Lower leg skin (tissue), 4 donors: ENCODE measurements at places on chromosomes 12 and 14. TPM values are rescaled to one million over a fixed set of nuclear protein-coding genes. Genes with fewer than 3 reads are reported as not detected.

GRCh38 chr14:76083796-76084765 is 67.6 kb upstream of the GPATCH2L start:
- no peak for DNase-seq

DNA sequence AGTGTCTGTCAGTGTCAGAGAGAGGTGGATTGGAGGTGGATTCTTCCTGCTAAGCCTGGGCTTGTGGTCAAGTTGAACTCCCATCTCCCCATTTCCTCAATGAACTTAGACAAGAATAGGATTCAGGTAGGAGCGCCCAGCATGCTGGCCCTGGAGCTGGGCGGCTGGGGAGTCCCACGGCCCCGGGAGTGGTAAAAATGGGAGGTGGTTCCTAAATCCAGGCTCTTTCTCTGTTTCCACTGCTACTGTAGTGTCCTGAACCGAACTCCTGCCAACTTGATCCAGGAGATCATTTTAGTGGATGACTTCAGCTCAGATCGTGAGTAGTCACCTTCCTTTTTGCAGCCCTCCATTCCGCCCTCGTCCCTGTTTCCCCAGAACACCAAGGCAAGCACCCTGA is 65.1 kb downstream of the GALNT16 start:
- no peak for DNase-seq

GRCh38 chr12:132660052-132660451 is 27.1 kb downstream of the POLE start:
- no peak for DNase-seq

GRCh38 chr12:47770086-47770726 is 2.8 kb upstream of the SLC48A1 start:
- DNase-seq, result no peak

DNA sequence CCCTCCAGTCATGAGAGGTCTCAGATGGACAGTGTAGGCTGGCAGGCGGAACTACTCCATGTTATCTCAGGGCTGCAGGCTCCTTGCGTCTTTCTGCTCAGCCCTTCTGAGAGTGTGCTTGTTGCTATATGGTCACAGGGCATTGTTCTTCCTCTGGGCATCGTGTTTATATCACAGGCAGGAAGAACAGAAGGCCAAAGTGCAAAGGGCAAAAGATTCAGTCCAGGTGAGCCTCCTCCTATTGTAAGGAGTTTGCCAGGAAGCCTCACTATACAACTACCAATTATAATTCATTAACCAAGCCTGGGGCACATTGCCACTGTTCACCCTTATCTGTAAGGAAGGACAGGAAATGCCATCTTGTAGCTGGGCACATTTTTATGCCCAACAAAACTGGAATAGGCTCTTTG is 195.5 kb upstream of the KITLG start:
- DNase-seq, result no peak

DNA sequence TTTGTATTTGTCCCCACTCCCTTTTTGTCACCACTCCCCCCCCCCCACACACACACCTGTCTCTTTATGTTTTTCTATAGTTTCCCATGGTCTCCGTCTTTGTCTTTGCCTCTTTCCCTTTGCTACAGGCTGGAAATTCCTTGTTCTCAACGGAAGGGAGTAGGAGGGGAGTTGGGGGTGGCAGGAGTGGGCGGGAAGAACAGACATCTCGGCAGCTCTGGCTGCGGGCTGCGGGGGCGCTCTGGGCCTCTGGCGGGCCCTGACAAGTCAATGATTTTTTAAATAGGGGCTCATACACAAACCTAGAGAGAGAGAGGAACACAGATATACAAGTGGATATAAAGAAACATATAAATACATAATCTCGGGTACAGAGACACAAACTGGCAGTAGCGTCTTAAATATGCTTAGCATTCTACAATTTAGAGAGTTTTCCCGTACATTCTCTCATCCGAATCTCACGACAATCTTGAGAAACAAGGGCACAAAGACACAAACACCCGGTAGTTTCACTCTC is 2.4 kb upstream of the NAB2 start:
- peak; percentile 94 for DNase-seq

DNA sequence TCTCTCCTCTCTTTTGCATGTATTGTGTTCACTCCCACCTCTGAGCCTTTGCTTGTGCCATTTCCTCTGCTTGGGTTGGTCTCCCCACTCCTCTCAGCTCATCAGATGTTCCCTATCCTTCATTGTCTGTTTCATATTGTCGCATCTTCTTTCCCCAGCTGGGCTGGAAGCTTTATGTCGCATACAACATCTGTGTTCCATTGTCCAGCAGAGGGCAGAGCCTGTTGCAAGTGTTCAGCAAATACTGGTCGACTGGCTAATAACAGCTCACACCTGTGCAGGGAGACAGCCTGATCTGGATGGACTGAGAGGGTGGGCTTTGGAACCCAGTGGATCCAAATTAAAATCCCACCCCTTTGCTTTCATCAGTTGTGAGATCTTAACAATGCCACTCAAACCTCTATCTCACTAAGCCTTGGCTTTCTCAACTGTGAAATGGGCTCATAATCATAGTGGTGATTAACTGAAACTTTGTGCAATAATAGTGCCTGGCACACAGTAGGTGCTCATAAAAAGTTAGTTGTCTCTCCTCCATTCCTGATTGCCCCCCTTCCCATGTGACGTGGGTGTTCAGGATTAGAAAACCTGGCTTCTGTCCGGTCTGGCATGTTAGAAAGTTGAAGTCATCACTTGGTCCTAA is 75.8 kb downstream of the RIN3 start:
- DNase-seq, result no peak

DNA sequence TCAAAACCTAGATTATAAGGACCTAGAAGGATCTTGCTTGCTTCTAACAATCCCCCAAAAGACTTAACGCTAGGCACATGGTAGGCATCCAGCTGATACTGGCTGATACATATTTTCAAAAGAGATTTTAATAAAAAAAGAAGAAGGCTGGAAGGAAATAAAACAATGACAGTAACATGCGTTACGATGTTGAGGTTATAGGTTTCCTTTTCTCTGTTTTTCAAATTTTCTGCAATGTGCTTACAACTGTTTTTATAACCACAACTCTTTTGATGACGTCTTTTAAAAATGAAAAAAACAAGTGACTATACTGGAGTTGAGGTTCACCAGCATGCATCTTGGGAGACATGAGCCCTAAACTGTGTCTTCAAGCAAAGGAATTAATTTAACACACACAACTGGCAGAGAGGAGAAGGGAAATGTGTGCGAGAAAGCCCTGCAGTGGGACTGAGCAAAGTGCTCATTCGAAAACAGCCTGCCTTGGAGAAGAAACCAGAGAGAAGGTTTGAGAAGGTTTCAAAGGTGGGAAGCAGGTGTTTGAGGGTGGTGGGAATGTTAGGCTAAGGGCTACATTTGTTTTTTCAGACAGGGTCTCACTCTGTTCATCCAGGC is 80.4 kb downstream of the DUSP16 start:
- no peak for DNase-seq

DNA sequence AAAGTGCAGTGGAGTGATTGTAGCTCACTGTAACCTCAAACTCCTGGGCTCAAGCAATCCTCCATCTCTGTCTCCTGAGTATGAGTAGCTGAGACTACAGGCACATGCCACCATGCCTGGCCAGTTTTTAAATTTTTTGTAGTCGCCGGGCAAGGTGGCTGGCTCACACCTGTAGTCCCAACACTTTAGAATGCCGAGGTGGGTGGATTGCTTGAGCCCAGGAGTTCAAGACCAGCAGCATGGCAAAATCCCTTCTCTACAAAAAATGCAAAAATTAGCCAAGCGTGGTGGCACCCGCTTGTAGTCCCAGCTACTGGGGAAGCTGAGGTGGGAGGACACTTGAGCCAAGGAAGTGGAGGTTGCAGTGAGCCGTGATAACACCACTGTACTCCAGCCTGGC is 219.5 kb downstream of the KLHL28 start:
- DNase-seq, result no peak

DNA sequence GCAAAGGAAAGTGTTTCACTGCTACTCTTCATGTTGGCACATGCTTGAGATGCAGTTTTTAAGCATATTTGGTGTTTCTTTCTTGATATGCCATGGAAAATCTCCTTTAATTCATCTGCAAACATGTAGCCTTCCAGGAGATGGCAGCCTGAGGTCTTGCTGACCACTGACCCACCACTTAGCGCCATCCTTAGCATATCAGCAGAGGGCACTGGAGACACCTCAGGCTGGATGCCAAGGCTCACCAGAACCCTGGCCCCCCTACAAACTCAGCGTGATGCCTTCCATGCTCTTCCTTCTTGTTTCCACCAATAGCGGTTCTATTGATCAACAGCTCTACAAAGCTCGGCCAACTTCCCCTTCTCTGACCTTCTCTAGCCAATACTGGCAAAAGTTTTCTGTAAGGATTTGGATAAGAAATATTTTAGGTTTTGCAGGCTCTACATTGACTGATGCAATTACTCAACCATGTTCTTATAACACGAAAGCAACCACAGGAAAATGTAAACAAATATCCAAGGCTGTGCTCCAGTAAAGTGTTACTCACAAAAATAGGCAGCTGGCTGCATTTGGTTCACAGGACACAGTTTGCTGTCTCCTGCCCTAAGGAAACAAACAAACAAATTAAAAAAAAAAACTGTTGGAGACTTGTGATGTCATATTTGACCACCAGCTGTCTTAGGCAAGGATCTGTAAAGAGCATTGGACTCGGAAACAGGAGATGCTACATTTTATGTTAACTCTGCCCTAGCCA is 209.7 kb downstream of the SLC15A4 start:
- DNase-seq, result peak; percentile 29

DNA sequence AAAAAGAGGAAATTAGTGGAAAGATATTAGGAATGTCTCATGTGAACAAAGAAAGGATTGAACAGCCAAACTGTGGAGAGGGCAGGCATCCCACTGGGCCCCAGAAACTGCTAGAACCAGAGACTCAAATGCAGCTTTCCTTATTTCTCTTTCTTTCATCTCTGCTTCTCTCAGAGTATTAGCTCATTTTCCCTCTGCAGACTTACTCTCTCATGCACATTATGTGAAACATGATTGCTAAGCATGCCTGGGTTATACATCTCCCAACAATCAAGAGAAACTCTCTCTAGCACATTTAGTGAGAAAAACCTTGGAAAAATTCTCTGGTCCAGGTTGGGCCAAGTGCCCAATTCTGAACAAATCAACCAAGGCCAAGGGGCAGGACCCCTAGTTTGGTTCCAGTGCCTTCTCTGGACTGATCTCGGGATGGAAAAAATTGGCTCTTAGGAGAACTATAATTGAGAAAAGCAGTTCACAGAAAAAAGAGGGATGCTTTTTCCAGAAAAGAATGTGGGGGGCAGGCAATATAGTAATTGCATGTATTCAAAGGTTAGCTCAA is 313.1 kb downstream of the RAD51B start:
- no peak for DNase-seq

DNA sequence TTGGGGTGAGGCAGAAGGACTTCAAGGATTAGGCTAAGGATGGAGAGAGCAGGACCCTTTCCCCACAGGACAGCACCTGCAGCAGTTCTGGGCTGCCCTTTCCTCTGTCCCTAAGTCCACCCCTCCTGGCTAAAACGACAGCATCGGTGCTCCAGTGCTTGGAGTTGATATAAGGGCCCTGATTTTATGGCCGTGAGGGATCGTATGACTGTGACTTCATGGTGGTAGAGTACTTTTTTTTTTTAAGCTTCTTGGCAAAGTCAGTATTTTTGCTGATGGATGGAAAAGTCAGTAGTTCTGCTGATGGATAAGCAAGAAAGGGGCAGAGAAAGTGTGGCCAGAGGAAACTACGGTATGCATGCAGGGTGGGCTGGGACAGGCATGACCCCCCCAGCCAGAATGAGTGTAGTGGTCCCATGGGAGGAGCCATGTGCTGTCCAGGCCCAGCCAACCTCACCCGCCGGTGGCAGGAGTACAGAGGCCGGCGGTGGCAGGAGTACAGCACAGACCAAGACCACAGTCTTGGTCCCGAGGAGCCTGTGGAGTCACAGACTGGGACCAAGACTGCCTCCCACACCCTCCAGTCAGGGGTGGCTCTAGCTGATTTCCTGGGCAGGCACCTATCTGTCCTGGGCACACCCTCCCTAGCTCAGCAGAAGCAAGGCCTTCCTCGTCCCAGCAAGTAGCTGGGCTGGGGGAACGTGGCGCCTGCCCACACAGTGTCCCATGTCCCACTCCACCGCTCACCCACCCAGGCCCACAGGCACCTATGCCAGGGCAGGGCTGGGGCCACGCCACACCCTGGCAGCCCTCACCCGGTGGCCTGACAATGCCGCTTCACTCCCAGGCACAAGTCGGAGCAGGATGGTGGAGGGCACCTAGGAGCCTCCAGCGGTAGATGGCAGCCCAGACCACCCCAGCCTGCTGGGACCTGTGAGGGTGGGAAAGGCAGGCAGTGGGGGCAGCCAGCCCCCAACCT is 46.3 kb downstream of the CCDC88C start:
- no peak for DNase-seq

- DNase-seq, result no peak
These were observed 4.1 kb downstream of the TUBA1B start for GRCh38 chr12:49126852-49127763.

- DNase-seq, result no peak
These were observed 474.6 kb upstream of the ATP2B1 start for GRCh38 chr12:90183201-90183600.

GRCh38 chr14:72402377-72402772 is 470.1 kb downstream of the RGS6 start:
- no peak for DNase-seq

DNA sequence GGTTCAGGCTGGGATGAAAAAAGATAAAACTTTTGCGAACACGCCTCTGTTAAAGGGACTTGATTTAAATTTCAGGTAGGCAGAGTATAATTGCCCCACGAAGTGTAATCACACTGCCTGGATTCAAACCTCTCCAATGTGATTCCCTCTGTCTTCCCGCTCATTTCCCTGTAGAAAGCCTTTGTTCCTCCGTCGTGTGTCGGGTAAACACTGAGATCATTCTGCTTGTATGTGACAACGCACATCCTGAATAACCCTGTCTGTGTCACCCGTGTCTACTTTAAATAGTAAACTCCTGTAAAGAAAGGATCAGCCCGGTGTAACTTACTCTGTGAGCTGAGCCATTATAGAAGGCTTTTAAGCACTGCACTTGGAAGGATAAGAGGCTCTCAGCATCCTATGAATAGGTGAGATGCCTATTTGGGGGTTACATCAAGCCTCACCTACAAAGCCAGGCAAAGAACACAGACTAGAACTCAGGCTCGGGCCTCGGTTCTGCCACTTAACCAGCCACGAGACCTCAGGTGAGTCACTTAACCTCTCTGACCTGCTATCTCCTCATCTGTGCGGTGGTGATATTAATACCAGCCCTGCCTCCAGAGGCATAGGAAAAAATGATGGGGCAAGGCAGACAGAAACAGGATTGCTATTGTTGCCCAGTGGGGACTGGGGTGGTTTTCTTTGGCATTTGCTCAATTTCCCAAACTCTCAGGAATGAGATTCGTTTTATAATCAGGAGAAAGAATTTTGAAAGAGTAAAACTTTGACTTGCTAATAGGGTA is 74.2 kb downstream of the RBM19 start:
- no peak for DNase-seq

The PTPRR gene
- not detected for total RNA-seq

The PPP4R4 gene
- total RNA-seq, result 8.6 TPM

The TSPAN9 gene
- total RNA-seq, result 45.3 TPM

The SERPINA5 gene
- 0.38 TPM for total RNA-seq
